ENCODE measurements at places on chromosomes 2 and 18. TPM values are rescaled to one million over a fixed set of nuclear protein-coding genes. Genes with fewer than 3 reads are reported as not detected.

DNA sequence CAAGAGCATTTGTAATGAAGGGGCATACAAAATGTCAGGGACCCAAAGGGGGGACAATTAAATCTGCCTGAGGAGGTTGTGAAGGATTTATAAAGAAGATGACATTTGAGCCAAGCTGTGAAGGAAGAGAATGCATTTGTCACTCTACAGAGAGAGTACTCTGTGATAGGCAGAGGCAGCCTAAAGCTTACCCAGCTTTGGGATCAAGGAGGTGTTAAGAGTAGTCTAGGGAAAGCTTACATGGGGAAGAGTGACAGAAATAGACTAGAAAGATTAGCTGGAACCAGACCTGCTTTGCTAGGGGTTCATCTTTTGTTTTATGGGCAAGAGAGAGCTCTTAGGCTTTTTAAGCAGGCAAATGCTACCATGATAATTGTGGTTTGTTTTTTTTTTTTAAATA, 169.1 kb upstream of the CYP26B1 start:
- DNase-seq, result no peak

CBLN2 gene
- not detected for total RNA-seq

CNGA3 gene
- total RNA-seq, result not detected

DNA sequence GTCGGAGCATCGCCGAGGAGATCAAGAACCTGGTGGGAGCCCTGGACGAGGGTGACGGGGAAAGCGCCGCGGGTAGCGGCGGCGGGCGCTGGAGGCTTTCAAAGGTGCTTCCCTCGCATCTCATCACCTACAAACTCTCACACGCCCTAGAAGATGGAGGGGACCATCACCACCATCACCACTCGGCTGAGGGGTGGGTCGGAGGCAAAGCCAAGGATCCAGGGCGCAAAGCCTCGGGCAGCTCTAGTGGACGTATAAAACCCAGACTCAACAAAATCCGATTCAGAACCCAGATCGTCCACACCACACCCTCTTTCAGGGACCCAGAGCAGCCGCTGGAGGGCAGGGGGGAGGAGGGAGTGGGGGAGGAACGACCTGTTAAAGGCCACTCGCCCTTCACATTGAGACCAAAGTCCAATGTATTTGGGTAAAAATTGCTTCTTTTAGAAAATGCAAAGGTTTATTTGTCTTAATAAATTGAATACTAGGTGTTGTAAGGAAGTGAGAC, 1.5 kb downstream of the SOWAHC start:
- DNase-seq, result no peak

GRCh38 chr2:64859312-64860212, 129.6 kb upstream of the SLC1A4 start:
- DNase-seq, result no peak

DNA sequence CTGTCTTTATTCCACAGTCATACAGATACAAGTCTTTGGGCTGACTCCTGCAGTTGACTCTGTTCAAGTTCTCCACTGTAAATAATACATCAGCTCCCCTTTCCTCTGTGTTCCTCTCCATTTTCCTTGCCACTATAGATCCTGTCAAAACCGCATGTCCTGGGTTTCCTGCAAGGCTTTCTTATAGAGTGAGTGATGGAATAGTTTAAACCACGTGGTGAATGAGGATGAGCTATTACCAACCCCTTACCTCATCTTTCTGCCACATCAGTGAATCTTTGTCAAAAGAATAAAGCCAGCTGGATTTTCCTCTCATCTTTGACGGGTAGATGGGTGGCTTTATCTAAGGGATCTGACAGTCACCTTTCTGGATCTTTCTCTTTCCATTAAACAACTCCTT, 3.9 kb upstream of the GALNT14 start:
- no peak for DNase-seq

HOXD1 gene
- total RNA-seq, result not detected

DNA sequence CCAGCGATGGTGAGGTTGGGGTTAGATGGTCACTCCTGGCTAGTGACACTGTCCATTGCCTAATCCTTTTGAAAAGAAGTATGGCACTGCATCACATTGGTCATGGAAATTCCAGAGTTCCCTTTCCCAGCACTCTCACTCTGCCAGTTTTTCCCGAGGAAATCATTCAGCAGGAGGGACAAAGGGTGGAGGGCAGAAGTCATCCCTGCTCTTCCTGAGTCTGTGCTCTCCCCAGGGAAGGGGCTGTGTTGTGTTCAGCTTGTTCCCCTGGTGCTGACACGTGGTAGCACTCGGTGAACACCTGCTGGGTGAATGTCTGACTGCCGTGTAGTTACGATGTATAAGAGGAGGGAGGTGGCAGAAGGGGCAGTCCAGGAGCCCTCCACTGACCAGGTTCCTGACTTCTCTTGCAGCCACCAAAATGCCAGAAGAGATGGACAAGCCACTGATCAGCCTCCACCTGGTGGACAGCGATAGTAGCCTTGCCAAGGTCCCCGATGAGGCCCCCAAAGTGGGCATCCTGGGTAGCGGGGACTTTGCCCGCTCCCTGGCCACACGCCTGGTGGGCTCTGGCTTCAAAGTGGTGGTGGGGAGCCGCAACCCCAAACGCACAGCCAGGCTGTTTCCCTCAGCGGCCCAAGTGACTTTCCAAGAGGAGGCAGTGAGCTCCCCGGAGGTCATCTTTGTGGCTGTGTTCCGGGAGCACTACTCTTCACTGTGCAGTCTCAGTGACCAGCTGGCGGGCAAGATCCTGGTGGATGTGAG, 21.6 kb downstream of the STEAP3 start:
- DNase-seq, result no peak

GRCh38 chr2:175840256-175840655, 161.8 kb downstream of the LNPK start:
- no peak for DNase-seq

DNA sequence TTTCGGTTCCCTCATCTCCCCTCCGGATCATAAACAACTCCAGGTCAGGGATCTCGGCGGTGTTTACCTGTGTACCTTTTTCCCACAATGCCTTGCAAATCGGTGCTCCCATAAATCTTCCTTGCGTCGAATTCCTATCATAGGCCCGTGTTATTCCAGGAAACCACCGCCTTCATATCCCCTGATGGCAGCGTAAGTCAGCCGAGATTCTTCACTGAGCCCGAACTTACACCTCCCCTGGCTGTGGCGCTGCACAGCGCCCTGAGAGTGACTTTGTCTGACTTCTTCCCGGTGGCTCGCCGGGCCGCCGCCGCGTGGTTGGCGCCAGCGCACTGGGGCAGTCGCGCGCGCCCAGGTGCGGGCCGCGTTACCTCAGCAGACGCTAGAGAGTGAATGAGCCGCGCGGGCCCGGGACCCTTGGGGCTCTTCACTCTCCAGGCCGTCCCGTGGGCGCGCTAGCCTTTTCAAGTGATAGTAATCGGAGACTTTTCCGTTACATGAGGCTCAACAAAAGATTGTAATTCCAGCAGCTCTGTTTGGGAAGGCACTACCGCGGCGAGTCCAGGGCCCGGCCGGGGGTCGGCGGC, 101.6 kb downstream of the SPTBN1 start:
- DNase-seq, result peak; percentile 66

- DNase-seq, result no peak
Observed at GRCh38 chr2:46252891-46253659, 44.1 kb upstream of the EPAS1 start.

- no peak for DNase-seq
Observed at GRCh38 chr2:239241431-239241960, 159.3 kb downstream of the HDAC4 start.

DNA sequence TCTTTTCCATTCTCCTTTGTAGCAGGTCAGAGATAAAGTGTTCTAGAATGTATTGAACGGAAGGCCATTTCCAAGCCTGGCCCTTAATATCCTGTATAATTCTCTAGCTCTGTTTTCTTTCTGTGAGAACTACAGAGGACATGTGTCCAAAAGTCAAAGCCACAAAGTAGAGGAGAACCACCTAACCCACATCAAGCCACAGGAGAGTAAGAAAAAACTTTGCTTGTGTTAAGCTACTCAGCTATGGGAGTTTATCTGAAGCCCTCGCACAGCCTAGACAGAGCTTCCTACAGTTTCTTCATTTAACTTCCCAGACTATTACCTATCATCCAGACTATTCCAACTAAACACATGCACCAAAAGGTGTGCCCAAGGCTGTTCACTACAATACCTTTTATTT, 22.0 kb downstream of the ADAM17 start:
- no peak for DNase-seq

Measured in activated T-helper 1 cell treated with anti-CD3 and anti-CD28 coated beads, Interleukin-12 subunit alpha, Interleukin-12 subunit beta, Interleukin-2, Interleukin-4 antibody, amounts not matched to agents 30 ng/mL and 10 ng/mL and 1 ng/mL, durations not matched to agents 14 hours and 24 hours and 36 hours (primary cell).